ENCODE measurements at places on chromosomes 12 and 14.

GRCh38 chr12:123860377-123860776, 98.3 kb downstream of the DNAH10 start:
- DNase-seq = peak; percentile 2

- DNase-seq = no peak
Observed at GRCh38 chr14:69711477-69711876, 55.5 kb upstream of the SRSF5 start.

DNA sequence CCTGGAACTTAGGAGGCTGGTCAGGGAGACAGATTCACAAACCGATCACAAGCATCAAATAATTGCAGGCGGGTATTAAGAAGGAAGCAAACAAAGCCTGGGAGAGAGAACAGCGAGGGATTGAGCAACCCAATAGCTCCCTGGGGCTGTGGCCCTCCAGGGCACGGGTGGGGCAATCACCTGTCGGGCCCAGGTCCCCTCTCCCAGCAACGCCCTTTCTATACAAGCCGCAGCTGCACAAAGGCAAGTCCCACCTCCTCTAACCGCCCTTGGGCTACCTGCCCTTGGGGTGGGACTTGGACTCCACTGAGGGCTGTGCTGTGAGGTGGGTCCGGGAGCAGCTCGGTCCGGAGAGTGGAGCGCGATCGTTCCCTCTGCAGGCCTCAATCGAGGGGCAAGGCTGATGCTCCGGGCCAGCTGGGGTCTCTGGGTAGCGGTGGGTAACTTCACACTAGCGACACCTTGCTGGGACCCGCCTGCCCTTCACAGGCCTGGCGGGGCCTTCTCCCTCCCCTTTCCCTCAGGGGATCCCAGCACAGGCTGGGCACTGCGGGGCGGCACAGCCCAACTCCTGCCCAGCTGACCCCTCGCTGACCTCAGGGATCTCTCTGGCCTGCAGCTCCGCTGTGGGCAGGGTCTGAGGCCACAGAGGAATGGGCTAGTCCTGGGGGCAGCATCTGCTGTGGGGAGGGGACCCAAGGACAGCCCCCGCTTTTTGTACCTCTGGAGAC, 8.0 kb downstream of the PHB2 start:
- no peak for DNase-seq

DNA sequence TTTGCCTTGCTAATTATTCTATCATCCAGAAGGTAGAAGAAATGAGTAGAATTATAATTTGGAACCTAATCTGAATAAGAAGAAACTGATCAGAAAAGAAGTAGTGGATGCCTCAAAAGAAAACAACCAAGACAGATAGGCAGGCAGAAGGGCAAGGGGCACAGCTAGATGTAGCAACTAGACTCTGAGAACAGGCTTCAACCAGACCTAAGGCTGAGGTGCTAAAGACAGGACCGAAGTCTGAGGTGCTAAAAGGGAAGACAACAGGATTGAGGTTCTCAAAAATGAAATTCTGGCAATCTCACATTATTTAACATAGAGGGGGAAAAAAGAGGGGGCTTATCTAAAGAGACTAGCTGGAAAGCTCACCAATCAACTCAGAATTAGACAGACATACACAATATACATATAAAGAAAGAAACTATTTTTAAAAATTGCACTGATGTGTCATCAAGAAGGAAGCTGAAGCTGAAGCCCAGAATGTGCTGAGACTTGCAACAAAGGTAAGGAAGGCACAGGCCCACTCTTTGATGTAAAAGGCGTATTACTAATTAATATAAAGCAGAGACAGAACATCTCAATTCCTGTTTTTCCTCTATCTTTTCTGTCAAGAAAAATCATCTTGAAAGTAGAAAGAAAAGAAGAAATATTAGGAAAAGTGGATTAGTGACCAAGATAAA, 43.8 kb upstream of the CSRNP2 start:
- DNase-seq = no peak

- DNase-seq = no peak
Observed at GRCh38 chr12:117033382-117034221, 65.6 kb downstream of the TESC start.

GRCh38 chr12:56723889-56724700, 1.0 kb downstream of the NACA start:
- DNase-seq = peak; percentile 85

GRCh38 chr14:35369701-35370191, 34.8 kb downstream of the NFKBIA start:
- DNase-seq = no peak

DNA sequence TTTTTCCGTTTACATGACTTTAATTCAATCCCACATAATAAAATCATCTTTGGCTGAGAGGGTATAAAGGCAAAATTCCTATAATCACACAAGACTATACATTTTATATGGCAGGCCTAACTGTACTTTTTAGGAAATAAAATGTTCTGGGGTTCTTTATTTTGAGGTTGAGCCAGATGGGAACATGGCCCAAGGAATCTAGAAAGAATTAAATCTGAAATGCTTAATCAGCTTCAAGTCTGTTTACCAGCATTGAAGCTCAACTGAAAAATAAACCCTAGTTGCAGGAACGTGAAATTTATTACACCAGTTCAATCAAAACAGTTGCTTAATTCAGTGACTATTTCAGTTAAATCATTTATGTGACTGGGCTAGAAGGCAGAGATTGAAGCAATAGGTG, 191.0 kb upstream of the BTG1 start:
- peak; percentile 4 for DNase-seq

- no peak for DNase-seq
Observed at GRCh38 chr14:55977392-55978150, 140.6 kb upstream of the PELI2 start.

DNA sequence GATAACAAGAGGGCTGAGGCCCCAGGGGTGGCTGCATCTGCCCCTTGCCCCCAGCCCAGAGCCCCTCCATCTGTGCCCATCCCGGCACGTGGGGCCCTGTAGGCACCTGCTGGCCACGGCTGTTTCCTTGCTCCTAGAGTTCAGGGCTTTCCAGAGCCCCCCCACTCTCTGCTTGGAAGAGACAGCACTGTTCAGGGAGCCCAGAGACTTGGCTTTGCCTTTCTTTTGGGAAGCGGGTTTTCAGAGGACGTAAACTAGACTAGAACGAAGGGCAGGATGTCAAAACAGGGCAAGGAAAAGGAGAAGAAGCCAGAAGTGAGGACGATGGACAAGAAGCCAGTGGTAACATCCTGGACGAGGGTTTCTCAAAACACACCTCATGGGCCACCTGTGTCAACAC, 163.3 kb upstream of the LHX5 start:
- no peak for DNase-seq

GRCh38 chr14:79542121-79542520, 669.2 kb downstream of the DIO2 start:
- no peak for DNase-seq

- DNase-seq = no peak
Observed at GRCh38 chr12:8082808-8083100, 680 bp downstream of the NECAP1 start.

GRCh38 chr14:76676539-76676938, 84.7 kb upstream of the VASH1 start:
- no peak for DNase-seq

- DNase-seq = no peak
Observed at GRCh38 chr12:102407776-102408486, 72.4 kb downstream of the IGF1 start.

DNA sequence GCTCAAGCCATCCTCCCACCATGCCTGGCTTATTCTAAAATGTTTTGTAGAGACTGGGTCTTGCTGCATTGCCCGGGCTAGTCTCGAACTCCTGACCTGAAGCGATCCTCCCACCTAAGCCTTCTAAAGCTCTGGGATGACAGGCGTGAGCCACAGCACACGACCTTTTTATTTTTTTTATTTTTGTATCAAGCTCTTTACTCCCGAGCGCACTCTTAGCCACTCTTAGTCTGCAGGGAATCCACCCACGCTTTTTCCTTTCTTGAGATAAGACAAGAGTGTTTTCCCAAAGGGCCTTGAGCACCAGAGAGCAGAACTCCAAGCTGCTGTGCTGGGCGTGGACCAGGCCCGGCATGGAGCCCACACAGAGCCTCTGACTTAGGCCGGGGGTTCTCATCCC, 23.4 kb downstream of the MAP1LC3B2 start:
- DNase-seq = peak; percentile 93

GRCh38 chr12:92142251-92142926, 3.3 kb downstream of the BTG1 start:
- DNase-seq = no peak

DNA sequence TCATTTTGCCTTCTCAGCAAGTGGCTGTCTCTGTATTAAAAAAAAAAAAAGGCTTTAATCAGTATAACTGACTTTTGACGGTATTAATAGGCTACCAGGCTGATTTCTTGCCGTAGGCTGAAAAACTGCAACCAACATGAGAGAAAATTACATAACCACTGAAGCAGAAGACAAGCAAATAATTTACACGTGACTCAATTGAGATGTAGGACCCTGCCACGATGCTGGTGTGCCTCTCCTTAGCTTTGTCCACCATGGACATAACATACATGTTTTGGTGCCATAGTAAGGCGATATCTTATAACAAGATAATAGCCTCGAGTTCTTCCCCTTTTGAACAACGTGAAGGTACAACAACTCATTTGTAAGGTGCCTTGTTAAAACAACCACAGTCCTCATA, 88.7 kb upstream of the GRIP1 start:
- DNase-seq = no peak

DNA sequence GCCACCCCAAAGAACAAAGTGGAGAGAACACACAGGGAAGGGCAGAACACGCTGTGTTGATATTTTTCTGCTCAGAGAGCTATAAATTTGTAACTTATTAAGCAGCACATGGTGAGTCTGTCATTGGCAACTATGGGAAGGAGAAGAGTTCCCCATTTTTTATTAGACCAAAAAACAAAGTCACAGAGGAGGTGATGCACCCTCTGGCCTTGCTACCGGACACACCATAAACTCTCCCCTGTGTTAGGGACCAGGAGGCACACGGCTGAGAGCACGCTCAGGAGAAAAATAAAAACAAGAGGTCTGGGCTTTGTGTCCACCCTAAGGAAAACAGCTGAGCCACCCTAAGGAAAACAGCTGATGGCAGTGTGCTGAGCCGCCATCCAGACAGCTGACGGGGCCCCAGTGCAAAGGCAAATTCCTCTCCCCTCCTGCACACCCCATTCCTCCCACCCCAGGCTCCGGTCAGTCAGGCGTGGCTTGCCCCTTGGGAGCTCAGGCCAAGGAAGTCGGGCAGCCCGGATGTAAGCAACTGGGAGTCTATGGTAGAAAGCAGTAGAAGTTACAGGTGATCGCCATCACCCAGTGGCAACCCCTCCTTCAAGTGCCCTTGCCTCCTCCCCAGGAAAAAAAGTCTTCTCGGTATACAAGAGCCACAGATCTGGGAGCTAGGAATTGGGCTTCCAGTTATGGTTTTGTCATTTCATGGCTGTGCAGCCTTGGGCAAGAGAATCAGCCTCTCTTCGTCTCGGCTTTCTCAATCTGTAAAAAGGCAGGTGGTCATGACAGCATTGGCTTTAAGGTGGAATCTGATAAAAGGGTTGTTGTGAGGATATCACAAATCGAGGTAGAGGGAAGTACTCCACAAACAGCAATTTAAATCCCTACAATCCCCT, 2.4 kb downstream of the PXN start:
- no peak for DNase-seq

GRCh38 chr12:94262228-94263010, 114.0 kb downstream of the PLXNC1 start:
- DNase-seq = peak; percentile 99

DNA sequence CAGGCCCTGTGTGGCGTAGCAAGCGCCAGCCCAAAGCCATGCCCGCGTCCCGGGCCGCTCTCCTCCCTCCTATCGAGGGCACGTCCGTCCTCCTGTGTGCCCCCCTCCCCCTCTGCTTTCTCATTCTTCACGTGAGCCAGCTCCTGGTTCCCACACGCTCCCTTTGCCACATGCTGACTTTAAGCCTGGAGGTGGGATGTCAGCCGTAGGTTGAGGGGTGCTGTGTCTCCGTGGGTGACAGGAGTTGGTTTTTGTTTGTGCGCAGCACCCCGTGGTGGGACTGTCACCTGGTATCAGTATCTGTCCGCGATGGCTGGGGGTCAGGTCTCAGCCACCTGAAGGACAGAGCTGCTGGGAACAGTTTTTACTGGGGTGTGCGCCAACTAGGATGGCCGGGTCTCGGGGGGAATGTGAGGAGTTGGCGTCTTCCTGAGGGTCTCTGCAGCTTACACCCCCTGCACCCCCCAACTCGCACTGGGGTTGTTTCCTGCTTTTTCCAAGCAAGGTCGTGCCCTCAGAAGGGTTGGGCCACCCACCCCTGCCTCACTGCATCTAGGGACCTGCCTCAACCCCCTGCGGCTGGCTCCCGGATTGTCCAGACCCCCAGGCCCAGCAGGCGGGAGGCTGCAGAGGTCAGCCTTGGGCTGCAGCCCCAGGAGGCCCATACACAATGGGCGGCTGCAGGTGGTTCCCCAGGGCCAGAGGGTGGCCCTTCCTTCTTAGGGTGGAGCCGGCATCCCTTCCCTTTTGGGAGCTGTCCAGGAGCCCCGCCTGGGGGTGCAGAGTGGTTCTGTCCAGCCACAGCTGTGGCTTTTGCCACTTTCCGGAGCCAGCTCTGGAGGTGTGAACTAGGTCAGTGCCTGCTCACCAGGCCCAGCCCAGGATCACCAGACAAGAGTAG, 7.3 kb downstream of the ULK1 start:
- no peak for DNase-seq

GRCh38 chr12:120132863-120133385, 16.4 kb upstream of the RAB35 start:
- DNase-seq = no peak

DNA sequence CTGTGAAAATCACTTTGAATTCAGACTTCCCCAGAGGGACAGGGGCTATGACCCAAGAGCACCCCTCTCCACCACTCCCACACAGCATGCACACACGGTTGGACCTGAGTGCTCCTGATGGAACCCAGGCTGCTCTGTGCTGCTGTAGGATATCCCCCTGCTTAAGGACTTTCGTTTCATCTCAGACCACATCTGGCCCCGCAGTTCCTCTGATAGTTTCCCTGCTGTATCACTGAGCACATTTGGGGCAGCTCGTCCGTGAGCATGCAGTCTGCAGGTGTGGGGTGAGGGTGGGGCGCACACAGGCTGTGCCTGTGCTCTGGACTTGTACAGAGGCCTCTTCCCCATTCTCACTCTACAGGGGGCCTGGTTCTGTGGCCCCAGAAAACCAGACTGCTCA, 345.2 kb upstream of the FKBP4 start:
- DNase-seq = no peak

- no peak for DNase-seq
Observed at GRCh38 chr12:85041395-85041794, 5.2 kb downstream of the LRRIQ1 start.

DNA sequence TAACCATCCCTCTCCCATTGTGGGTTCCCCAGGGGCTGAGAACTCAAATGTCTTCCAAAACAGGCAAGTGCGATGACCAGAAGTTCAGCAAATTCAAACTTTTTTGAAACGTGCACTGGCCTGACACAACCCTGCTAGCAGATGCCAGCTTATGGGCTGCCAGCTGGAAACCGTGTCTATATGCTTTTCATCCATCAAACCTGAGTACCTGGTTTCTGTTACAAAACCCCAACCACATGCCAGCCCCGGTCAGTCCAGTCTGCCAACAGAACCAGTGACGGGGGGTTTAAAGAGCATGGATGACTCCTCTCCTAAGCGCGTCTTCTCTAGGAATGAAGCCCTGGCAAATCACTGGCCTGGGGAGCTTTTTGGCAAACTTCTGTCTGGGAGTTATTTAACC, 189.7 kb downstream of the TTC7B start:
- no peak for DNase-seq

Measured in amniotic epithelial cell (primary cell).